Regular cardiac myocyte (primary cell): ENCODE measurements at places on chromosomes 7 and 10. TPM values are rescaled to one million over a fixed set of nuclear protein-coding genes. Genes with fewer than 3 reads are reported as not detected.

TAS2R41 gene
- total RNA-seq, result not detected in 2 replicates

SYT15B gene
- total RNA-seq, result under 0.01 and 0.28 TPM in 2 replicates

TMEM106B gene
- 42.8 and 84.6 TPM in 2 replicates for total RNA-seq

CCDC172 gene
- total RNA-seq, result not detected in 2 replicates

TWNK gene
- 5.9 and 9.8 TPM in 2 replicates for total RNA-seq

ZMYND11 gene
- 54.6 and 57.5 TPM in 2 replicates for total RNA-seq

SYT15 gene
- total RNA-seq, result under 0.01 TPM in 1 of 2 replicates, not detected in the other

GPR15LG gene
- total RNA-seq, result not detected in 2 replicates

BTBD16 gene
- under 0.01 TPM in 1 of 2 replicates, not detected in the other for total RNA-seq

AVPI1 gene
- total RNA-seq, result 15.3 and 27.6 TPM in 2 replicates

INHBA gene
- 47.5 and 83.4 TPM in 2 replicates for total RNA-seq

TRIM50 gene
- not detected in 2 replicates for total RNA-seq

GOLGA7B gene
- under 0.01 TPM in 1 of 2 replicates, not detected in the other for total RNA-seq

CYP26A1 gene
- 0.19 TPM in 1 of 2 replicates, not detected in the other for total RNA-seq

WNT8B gene
- not detected in 2 replicates for total RNA-seq

CPA2 gene
- total RNA-seq, result not detected in 2 replicates

RTKN2 gene
- 1.1 and 1.9 TPM in 2 replicates for total RNA-seq

INMT gene
- total RNA-seq, result 6.9 and 89.9 TPM in 2 replicates

ANKRD26 gene
- total RNA-seq, result 9.0 and 9.6 TPM in 2 replicates

SCART1 gene
- 0.77 and 1.1 TPM in 2 replicates for total RNA-seq

GNAT3 gene
- total RNA-seq, result 0.28 and 0.58 TPM in 2 replicates

SLC18A2 gene
- total RNA-seq, result not detected in 2 replicates

ACSL5 gene
- 0.96 and 2.3 TPM in 2 replicates for total RNA-seq

HMX2 gene
- not detected in 2 replicates for total RNA-seq

AZGP1 gene
- not detected in 2 replicates for total RNA-seq

CHRM2 gene
- under 0.01 TPM in 2 replicates for total RNA-seq

PPP1R9A gene
- total RNA-seq, result 0.56 and 0.77 TPM in 2 replicates

NPM3 gene
- total RNA-seq, result 86.0 and 192 TPM in 2 replicates

MIOS gene
- 31.6 and 38.3 TPM in 2 replicates for total RNA-seq

C10orf67 gene
- 0.19 TPM in 1 of 2 replicates, not detected in the other for total RNA-seq

NEURL1 gene
- under 0.01 TPM in 2 replicates for total RNA-seq

LEP gene
- 8.2 TPM in 1 of 2 replicates, not detected in the other for total RNA-seq

NRCAM gene
- 2.3 and 10.4 TPM in 2 replicates for total RNA-seq

KCNMA1 gene
- total RNA-seq, result 15.5 and 20.7 TPM in 2 replicates

C10orf90 gene
- total RNA-seq, result under 0.01 and 0.38 TPM in 2 replicates

ZNF282 gene
- total RNA-seq, result 16.1 and 18.4 TPM in 2 replicates

GUSB gene
- 11.3 and 12.7 TPM in 2 replicates for total RNA-seq

TDRD1 gene
- total RNA-seq, result 1.9 and 5.1 TPM in 2 replicates

SPDYE6 gene
- total RNA-seq, result not detected in 2 replicates

SPOCK2 gene
- total RNA-seq, result 0.19 and 0.28 TPM in 2 replicates

ADRB1 gene
- under 0.01 TPM in 2 replicates for total RNA-seq

IFIT2 gene
- total RNA-seq, result 12.3 and 22.8 TPM in 2 replicates

KAZALD1 gene
- 22.4 and 29.6 TPM in 2 replicates for total RNA-seq

OPALIN gene
- total RNA-seq, result not detected in 2 replicates

EIF5AL1 gene
- total RNA-seq, result 0.28 and 0.77 TPM in 2 replicates

ADCYAP1R1 gene
- under 0.01 and 0.19 TPM in 2 replicates for total RNA-seq

TAS2R4 gene
- 0.19 and 2.0 TPM in 2 replicates for total RNA-seq

COL1A2 gene
- 3,067 and 5,973 TPM in 2 replicates for total RNA-seq

SEC61G gene
- total RNA-seq, result 854 and 890 TPM in 2 replicates

STEAP2 gene
- total RNA-seq, result 9.2 and 36.9 TPM in 2 replicates

INPP5F gene
- 19.4 and 19.9 TPM in 2 replicates for total RNA-seq
